Progenitor cell of endocrine pancreas (in vitro differentiated cells): ENCODE measurements at places on chromosomes 5 and 9. TPM values are rescaled to one million over a fixed set of nuclear protein-coding genes. Genes with fewer than 3 reads are reported as not detected.

GRCh38 chr9:4077499-4078102 lies 222.3 kb downstream of the GLIS3 start:
- peak; percentile 19 for DNase-seq
- H3K27me3 ChIP-seq = no peaks in the 10 kb centered on the region
- H3K4me1 ChIP-seq = peaks cover 13% of the 10 kb centered on the region
- no peak overlapping the region for H3K4me3 ChIP-seq
- no peak overlapping the region for H3K27ac ChIP-seq
- peaks cover 5% of the 10 kb centered on the region for H3K36me3 ChIP-seq

DNA sequence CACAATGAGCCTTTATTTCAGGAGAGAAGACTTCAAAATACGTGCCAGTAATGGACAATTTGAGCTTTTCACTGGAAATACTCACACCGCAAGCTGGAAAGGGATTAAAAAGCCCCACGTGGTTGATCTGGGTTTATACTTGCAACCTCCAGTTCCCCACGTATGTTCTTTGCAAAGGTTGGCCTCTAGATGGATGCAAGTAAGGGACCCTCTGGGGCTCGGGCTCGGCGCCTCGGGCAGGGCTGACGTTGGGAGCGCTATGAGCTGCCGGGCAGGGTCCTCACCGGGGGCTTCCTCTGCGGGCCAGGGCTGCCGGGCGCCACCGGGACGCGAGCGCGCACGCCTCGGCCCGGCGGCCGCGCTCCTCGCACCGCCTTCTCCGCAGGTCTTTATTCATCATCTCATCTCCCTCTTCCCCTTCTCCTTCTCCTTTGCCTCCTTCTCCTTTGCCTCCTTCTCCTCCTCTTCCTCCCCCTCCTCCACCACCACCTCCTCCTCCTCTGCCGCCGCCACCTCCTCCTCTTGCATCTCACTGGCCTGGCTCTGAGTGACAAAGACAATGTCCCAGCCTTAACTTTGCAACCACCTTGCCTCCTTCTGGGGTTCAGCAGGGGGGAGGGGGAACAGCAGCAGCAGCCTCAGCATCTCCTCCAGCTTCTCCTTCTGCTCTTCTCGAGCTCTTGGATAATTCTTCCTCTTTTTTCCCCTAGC lies 701 bp upstream of the ZNF462 start:
- peaks cover 44% of the 10 kb centered on the region for H3K4me1 ChIP-seq
- peaks cover 21% of the 10 kb centered on the region for H3K27me3 ChIP-seq
- H3K36me3 ChIP-seq = no peaks in the 10 kb centered on the region
- DNase-seq = peak; percentile 56
- peak overlapping the region; percentile 94 for H3K27ac ChIP-seq
- H3K4me3 ChIP-seq = peak overlapping the region; percentile 98

GRCh38 chr5:78490709-78491485 lies 130.5 kb downstream of the SCAMP1 start:
- H3K27ac ChIP-seq = no peak overlapping the region
- H3K4me1 ChIP-seq = peaks cover 6% of the 10 kb centered on the region
- no peak for DNase-seq
- H3K27me3 ChIP-seq = no peaks in the 10 kb centered on the region
- H3K4me3 ChIP-seq = no peak overlapping the region

- H3K36me3 ChIP-seq = peaks cover 27% of the 10 kb centered on the region
- no peaks in the 10 kb centered on the region for H3K27me3 ChIP-seq
- H3K4me1 ChIP-seq = peaks cover 11% of the 10 kb centered on the region
- no peak for DNase-seq
- H3K27ac ChIP-seq = no peak overlapping the region
These were observed 40.9 kb downstream of the PSIP1 start for GRCh38 chr9:15469862-15470261.

DNA sequence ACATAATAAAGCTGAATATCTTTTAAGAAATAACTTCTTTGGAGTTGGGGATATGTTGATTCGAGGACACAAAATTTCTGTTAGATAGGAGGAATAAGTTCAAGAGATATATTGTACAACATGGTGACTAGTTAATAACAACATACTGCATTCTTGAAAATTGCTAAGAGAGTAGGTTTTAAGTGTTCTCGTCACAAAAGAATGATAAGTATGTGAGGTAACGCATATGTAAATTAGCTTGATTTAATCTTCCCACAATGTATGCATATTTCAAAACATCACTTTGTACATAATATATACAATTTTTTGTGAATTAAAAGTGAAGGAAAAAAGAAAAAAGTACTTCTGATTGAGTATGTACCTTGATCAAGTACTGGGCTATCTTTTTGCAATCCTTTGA lies 428.0 kb upstream of the TRPC7 start:
- no peaks in the 10 kb centered on the region for H3K4me1 ChIP-seq
- no peak overlapping the region for H3K27ac ChIP-seq
- H3K27me3 ChIP-seq = no peaks in the 10 kb centered on the region
- no peak overlapping the region for H3K4me3 ChIP-seq
- no peaks in the 10 kb centered on the region for H3K36me3 ChIP-seq

GRCh38 chr5:141709699-141710267 lies 27.8 kb upstream of the ARAP3 start:
- no peaks in the 10 kb centered on the region for H3K36me3 ChIP-seq
- DNase-seq = no peak
- peaks cover 5% of the 10 kb centered on the region for H3K4me1 ChIP-seq
- no peak overlapping the region for H3K27ac ChIP-seq
- peaks cover 10% of the 10 kb centered on the region for H3K27me3 ChIP-seq

DNA sequence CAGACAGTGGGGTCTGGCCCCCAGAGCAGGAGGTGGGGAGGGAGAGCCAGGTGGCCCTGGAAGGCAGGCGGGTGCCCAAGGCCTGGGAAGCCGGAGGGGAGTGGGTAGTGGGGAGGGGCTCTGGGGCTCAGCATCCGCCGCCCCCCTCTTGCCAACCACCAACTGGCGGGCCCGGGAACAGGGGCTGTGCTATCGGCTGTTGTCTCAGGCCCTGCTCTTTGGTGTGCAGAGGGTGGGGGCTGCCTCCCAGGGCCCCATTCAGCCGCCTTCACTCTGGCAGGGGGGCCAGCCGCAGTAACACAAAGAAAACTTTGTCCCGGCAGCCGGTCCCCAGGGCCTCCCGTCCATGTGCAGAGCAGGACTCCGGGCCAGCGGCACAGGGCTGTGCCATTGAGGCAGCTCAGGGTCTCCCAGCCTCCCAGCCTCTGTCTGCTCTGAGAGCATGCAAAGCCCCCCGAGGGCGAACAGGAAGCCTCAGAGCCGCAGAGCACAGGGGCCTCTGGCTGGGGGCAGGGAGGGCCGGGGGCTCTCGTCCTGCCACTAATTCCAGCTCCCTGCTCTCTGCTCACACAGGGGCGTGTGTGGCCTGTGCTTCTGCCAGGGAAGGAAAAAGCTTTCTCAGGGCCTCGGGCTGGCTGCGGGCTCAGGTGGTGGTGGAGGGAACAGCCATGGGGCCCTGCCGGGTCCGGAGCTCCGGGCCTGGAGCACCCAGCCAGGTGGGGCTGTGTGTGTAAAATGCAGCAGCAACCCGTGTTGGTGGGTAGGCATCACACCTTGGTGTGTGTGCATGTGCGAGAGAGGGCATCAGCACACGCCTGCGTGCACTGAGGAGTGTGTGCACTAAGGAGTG lies 54.2 kb upstream of the NOTCH1 start:
- no peak for DNase-seq
- no peak overlapping the region for H3K27ac ChIP-seq
- H3K4me1 ChIP-seq = peaks cover 27% of the 10 kb centered on the region
- no peak overlapping the region for H3K4me3 ChIP-seq
- H3K27me3 ChIP-seq = peaks cover 21% of the 10 kb centered on the region

- no peaks in the 10 kb centered on the region for H3K27me3 ChIP-seq
- no peaks in the 10 kb centered on the region for H3K4me1 ChIP-seq
- no peak for DNase-seq
- no peak overlapping the region for H3K27ac ChIP-seq
- H3K36me3 ChIP-seq = peaks cover 4% of the 10 kb centered on the region
- H3K4me3 ChIP-seq = no peak overlapping the region
These were observed 19.6 kb downstream of the TMEM38B start for GRCh38 chr9:105714020-105714331.

- no peak for DNase-seq
- no peaks in the 10 kb centered on the region for H3K27me3 ChIP-seq
- no peaks in the 10 kb centered on the region for H3K36me3 ChIP-seq
- H3K4me3 ChIP-seq = no peak overlapping the region
- no peaks in the 10 kb centered on the region for H3K4me1 ChIP-seq
These were observed 11.2 kb downstream of the GABRG2 start for GRCh38 chr5:162078805-162079204.

- DNase-seq = no peak
- H3K4me3 ChIP-seq = no peak overlapping the region
- H3K4me1 ChIP-seq = no peaks in the 10 kb centered on the region
- H3K27me3 ChIP-seq = peaks cover 13% of the 10 kb centered on the region
These were observed 89.6 kb upstream of the TBC1D2 start for GRCh38 chr9:98345011-98345410.

GRCh38 chr5:132873930-132874271 lies 433 bp downstream of the LEAP2 start:
- H3K27me3 ChIP-seq = no peaks in the 10 kb centered on the region
- H3K36me3 ChIP-seq = peaks cover 25% of the 10 kb centered on the region
- H3K4me1 ChIP-seq = peaks cover 36% of the 10 kb centered on the region
- peak overlapping the region; percentile 73 for H3K27ac ChIP-seq

- no peaks in the 10 kb centered on the region for H3K36me3 ChIP-seq
- peaks cover 13% of the 10 kb centered on the region for H3K4me1 ChIP-seq
- no peaks in the 10 kb centered on the region for H3K27me3 ChIP-seq
- no peak overlapping the region for H3K4me3 ChIP-seq
These were observed 122.1 kb downstream of the NTRK2 start for GRCh38 chr9:84791643-84792042.

GRCh38 chr5:36363744-36364143 lies 62.0 kb upstream of the RANBP3L start:
- H3K27ac ChIP-seq = no peak overlapping the region
- peaks cover 13% of the 10 kb centered on the region for H3K4me1 ChIP-seq
- no peaks in the 10 kb centered on the region for H3K27me3 ChIP-seq
- H3K36me3 ChIP-seq = no peaks in the 10 kb centered on the region

GRCh38 chr5:73336366-73336765 lies 112.2 kb downstream of the FOXD1 start:
- H3K4me3 ChIP-seq = no peak overlapping the region
- peaks cover 16% of the 10 kb centered on the region for H3K4me1 ChIP-seq
- H3K27me3 ChIP-seq = peaks cover 30% of the 10 kb centered on the region
- no peak overlapping the region for H3K27ac ChIP-seq
- no peak for DNase-seq
- H3K36me3 ChIP-seq = no peaks in the 10 kb centered on the region

DNA sequence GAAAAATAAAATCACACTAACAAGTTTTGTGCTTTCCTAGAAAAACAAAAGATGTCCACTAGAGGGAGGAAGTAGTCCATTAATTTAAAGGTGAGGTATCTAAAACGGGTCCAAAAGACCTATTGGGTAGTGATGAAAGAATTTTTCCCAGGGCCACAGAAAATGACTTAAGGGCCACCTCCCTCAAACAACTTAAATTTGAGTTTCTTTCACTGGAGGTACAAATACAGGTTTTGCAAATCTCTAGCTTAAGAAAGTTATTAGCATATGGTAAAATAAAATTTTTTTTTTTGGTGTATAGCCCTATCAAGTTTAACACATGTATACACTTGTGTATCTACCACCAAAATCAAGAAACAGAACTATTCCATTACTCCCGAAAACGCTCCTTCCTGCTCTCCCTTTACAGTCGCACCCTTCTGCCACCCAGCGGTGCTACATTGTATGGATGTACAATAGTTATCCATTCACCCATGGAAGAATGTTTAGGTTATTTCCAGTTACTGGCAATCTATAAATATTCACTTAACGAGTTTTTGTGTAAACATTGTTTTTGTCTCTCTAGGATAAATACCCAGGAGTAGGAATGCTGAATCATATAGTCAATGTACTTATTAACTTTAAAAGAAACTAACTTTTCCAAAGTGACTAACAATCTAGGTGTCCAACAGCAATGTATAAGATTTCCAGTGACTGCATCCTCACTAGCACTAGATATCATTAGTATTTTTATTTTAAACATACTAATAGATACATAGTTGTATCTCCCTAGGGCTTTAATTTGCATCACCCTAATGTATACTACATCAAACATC lies 21.9 kb downstream of the DEPDC1B start:
- H3K36me3 ChIP-seq = peaks cover 7% of the 10 kb centered on the region
- H3K4me1 ChIP-seq = peaks cover 40% of the 10 kb centered on the region
- H3K27ac ChIP-seq = no peak overlapping the region

DNA sequence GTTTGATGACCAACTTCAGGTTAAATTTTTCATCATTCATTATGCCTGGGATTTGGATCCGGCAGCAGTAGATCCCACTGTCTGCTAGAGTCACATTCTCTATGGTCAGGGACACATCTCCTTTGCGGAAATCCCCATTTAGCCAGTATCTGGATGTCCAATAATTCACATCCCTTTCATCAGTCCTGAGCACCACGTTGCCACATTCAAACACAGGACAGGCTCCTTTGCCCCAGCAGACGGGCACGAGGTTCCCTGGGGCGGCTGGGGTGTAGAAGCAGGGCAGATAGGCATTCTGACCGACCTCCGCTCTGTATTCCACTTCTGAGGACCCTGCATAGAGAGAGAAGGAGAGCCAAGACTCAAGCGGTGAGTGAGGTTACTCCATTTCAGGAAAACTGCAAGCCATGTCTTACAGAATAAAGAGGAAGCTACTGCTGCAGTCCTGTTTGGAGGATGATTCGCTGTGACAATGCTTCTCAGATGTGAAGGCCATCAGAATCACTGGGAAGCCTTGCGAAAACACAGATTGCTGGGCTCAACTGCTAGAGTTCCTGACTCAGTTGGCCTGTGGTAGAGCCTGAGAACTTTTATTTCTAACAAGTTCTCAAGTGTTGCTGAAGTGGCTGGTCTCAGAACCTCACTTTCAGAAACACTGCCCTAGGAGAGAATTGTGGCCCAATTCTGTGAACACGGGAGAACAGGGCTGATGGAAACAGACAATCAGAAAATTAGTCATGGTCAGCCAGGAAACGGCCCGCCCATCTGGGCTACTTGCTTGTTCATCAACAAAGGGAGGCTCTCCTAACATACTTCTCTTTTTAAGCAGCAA lies 2.0 kb downstream of the HAVCR2 start:
- H3K27me3 ChIP-seq = no peaks in the 10 kb centered on the region
- no peaks in the 10 kb centered on the region for H3K4me1 ChIP-seq
- no peaks in the 10 kb centered on the region for H3K36me3 ChIP-seq
- H3K4me3 ChIP-seq = no peak overlapping the region
- no peak for DNase-seq

- no peak overlapping the region for H3K4me3 ChIP-seq
- peaks cover 28% of the 10 kb centered on the region for H3K27me3 ChIP-seq
- H3K27ac ChIP-seq = no peak overlapping the region
- no peaks in the 10 kb centered on the region for H3K36me3 ChIP-seq
These were observed 153.4 kb upstream of the PTCH1 start for GRCh38 chr9:95670122-95670521.

DNA sequence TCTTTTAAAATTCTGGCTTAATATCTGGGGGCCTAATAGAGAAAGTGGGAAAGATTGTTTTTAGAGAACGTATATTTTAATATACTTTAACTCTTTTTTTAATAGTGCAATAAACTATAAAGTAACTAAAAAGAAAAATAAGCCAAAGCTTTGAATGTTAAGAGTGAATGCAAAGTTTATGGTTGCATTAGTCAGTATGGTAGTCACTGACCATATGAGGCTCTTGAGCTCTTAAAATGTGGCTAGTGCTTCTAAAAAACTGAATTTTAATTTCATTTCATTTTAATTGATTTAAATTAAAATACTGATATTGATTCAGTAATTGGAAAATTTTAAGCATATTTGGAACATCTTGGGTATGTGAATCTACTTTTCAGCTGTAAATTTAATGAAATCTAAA lies 310.7 kb downstream of the PJA2 start:
- H3K4me1 ChIP-seq = no peaks in the 10 kb centered on the region
- no peak for DNase-seq
- H3K27me3 ChIP-seq = no peaks in the 10 kb centered on the region
- H3K36me3 ChIP-seq = no peaks in the 10 kb centered on the region
- H3K4me3 ChIP-seq = no peak overlapping the region

Gene CEL
- total RNA-seq = 5.2 and 5.4 TPM in 2 replicates

Gene DNM1
- total RNA-seq = 34.1 and 38.0 TPM in 2 replicates

Gene TYRP1
- not detected in 2 replicates for total RNA-seq

Gene CCL27
- total RNA-seq = 0.67 and 1.6 TPM in 2 replicates

Gene FBP2
- not detected in 2 replicates for total RNA-seq

Gene TXNDC8
- total RNA-seq = not detected in 2 replicates

Gene SOX30
- not detected in 2 replicates for total RNA-seq

Gene GARIN3
- total RNA-seq = not detected in 2 replicates
